ENCODE measurements at places on chromosomes 7 and 10. TPM values are rescaled to one million over a fixed set of nuclear protein-coding genes. Genes with fewer than 3 reads are reported as not detected.

SLIT1 gene
- total RNA-seq, result under 0.01 TPM

CUZD1 gene
- total RNA-seq, result 0.13 TPM

NYAP1 gene
- total RNA-seq, result 10.5 TPM

SLC26A5 gene
- total RNA-seq, result not detected

KAT6B gene
- total RNA-seq, result 59.2 TPM

OR9A2 gene
- total RNA-seq, result not detected

PKD2L1 gene
- not detected for total RNA-seq

PIP gene
- not detected for total RNA-seq

PAPOLB gene
- total RNA-seq, result not detected

COL13A1 gene
- total RNA-seq, result 3.7 TPM

OPN1SW gene
- not detected for total RNA-seq

DGKI gene
- 0.40 TPM for total RNA-seq

CCL24 gene
- total RNA-seq, result not detected

C10orf67 gene
- total RNA-seq, result not detected

GRID1 gene
- total RNA-seq, result 0.16 TPM

ADD3 gene
- 681 TPM for total RNA-seq

UNCX gene
- total RNA-seq, result not detected

GOLGA7B gene
- not detected for total RNA-seq

TPST1 gene
- 71.6 TPM for total RNA-seq

MRLN gene
- total RNA-seq, result not detected

TMEM176A gene
- total RNA-seq, result not detected

PLPP4 gene
- not detected for total RNA-seq

OR2A7 gene
- total RNA-seq, result 0.13 TPM

TCAF2 gene
- total RNA-seq, result 1.7 TPM

TEX47 gene
- not detected for total RNA-seq

PLAU gene
- 449 TPM for total RNA-seq

ADCY1 gene
- total RNA-seq, result 0.16 TPM

ENO4 gene
- total RNA-seq, result 0.16 TPM

C10orf105 gene
- total RNA-seq, result not detected

All from epithelial cell of alveolus of lung (primary cell).